Fibroblast of villous mesenchyme (primary cell): ENCODE measurements at places on chromosomes 2 and 18.

DNA sequence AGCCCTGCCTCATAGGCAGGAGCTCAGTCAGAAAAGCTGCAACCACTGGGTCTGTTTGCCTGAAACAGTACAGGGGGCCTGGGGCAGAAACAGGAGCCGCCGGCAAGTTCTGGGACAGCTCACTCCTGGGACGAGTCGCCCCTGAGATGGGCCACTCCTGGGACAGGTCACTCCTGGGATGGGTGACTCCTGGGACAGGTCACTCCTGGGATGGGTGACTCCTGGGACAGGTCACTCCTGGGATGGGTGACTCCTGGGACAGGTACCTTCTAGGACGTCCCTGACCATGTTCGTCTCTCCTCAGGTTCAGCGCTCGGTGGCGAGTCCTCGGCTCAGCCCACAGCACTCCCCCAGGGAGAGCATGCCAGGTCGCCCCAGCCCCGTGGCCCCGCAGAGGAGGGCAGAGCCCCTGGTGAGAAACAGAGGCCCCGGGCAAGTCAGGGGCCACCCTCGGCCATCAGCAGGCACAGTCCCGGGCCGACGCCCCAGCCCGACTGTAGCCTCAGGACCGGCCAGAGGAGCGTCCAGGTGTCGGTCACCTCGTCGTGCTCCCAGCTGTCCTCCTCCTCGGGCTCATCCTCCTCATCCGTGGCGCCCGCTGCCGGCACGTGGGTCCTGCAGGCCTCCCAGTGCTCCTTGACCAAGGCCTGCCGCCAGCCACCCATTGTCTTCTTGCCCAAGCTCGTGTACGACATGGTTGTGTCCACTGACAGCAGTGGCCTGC, 51.8 kb downstream of the NTSR2 start:
- no peak for DNase-seq

DNA sequence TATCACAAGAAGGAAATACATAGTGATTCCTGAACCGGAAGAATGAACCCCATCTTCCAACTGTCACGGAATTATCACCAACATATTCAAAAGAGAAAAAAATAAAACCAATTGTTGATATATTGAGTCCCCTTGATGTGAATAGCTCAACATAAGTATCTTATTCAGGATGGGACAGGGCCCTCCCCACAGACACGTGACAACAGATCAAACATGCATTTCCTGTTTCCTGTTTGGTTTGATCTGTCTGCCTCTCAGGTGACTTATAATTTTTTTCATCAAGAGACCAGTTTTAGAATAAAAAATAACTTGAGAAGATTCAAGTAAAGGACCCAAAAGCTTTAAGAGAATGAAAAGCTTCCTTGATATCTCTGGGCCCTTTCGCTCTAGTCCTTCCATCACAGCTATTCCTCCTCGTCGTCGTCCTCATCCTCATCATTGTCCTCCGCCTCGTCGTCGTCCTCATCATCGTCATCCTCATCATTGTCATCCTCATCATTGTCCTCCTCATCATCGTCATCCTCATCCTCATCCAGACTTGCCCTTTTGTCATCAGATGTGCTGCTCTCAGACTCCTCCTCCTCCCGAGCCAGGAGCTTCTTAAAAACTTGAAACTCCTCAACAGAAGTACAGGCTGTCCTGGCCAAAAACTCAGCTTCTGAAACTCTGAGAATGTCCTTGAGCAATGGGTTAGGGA, 6.3 kb downstream of the MTERF4 start:
- DNase-seq = no peak

- DNase-seq = peak; percentile 39
Observed at GRCh38 chr2:170815746-170816503, 762 bp upstream of the GAD1 start.

GRCh38 chr2:9738535-9739496, 104.5 kb upstream of the TAF1B start:
- peak; percentile 74 for DNase-seq

DNA sequence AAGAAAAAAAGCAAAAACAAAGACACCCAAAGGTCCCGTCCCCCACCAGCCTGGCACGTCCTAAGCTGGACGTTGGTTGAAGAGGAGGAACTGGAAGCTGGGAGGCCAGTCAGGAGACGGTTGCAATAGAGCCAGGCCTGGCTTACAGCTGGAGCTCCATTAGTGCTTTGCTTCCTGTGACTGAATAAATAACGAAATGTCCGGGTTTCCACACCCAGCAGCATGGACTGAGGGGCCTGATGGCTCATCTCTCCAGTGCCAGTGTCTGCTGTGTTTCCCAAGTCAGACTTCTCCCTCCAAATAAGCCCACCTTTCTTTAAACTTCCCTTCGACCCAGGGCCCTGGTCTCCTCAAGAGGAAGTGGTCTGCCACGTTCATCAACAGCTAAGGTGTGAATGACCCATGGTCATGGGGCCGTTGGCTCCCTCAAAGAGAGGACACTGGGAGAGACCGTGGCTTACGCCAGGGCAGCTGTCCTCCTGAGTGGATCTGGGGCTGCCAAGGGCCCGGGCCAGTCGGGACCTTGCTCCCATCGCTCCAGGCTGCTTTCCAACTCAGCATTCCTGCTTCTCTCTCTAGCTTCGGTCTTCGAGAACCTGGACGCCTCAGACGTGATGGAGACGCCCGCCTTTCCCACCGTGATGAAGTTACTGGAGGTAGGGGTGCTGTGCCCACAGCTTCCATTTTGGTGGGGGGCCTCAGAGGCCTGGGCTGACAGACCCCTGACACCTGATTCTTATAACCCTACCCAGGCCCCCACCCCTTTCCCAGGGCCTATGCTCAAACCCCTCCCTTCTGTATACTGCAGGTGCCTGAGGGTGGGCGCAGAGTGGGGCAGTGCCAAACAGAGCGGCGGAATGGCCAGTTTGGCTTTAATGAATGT, 44.9 kb downstream of the MYO7B start:
- DNase-seq = no peak

GRCh38 chr2:159091381-159091780, 122.9 kb downstream of the TANC1 start:
- peak; percentile 79 for DNase-seq

DNA sequence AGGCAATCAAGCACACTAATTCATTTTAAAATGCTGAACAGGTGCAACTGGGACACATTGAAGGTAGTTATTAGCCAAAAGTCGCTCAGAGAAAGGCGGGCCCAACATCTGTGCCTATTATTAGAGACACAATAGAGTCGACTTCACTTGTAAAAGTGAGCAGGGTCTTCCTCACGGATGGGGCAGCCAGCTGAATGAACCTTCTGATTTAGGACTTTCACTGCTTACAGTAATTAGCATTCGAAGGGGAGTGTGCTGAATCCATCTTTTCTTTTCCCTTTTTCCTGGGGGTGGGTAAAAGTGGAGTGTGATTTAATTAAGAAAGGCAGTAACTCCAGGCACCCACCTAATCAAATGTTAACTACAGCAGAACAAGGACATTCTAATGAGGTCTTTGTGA, 677.7 kb downstream of the DCDC2C start:
- DNase-seq = no peak

DNA sequence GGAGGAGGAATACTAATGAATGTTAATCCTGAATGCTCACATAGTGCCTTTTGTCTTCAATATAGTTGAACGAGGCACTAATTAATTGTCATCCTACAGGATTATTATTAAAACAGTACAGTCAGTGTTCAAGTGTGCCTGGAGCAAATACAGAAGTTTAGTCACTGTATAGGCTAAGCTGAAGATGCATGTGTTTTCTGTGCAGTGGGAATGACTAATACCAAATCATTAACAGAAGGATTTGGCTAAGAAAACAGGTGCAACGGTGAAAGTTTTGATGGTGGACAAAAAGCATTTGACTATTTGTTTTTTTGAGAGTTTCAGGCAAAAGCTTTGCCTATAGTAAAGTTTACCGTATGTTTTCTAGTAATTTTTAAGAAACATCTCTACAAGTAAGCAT, 62.8 kb downstream of the DCC start:
- no peak for DNase-seq

- peak; percentile 14 for DNase-seq
Observed at GRCh38 chr2:100004959-100005387, 137.4 kb downstream of the AFF3 start.

- DNase-seq = peak; percentile 71
Observed at GRCh38 chr18:54392543-54393023, 34.9 kb downstream of the C18orf54 start.

GRCh38 chr2:43459446-43460173, 136.2 kb downstream of the THADA start:
- DNase-seq = peak; percentile 63

DNA sequence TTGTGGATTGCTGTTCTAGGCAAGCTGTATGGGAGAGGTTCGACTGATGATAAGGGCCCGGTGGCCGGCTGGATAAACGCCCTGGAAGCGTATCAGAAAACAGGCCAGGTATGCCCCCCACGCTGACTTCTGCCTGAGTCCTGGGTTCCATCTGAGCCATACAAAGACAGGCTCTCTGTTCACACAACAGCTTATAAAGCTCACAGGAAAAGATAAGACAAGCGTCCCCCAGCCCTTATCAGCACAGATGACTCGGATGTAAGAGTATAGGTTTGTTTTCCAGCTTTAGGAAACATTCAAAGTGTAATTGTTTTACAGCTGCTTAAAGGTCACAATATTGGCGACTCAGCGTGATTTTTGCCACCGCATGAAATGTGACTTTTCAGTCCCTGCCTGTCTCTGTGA, 12.7 kb downstream of the CNDP2 start:
- no peak for DNase-seq

GRCh38 chr18:51941999-51942398, 398.0 kb upstream of the DCC start:
- DNase-seq = no peak
